KBM-7 (cell line): ENCODE measurements at places on chromosomes 5 and 9.

DNA sequence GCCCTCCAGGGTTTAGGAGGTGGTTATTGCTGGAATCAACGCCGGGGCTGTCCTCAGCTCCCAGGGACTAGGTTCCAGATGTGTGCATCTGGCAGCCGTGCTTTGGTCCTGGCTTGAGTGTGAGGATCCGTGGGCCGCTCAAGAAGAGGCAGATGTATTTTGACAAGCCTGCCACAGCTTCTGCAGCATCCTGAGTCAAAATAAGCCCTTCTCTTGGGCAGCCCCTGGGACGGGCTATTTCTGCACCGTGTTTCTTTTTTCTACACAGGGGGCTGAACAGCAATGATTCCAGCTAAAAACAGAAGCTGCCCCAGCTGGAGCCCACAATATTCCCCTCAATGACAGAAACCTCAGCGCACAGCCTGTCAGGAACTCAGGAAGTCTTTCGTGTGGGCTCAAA, 19.7 kb upstream of the CPLX2 start:
- no peak for DNase-seq

DNA sequence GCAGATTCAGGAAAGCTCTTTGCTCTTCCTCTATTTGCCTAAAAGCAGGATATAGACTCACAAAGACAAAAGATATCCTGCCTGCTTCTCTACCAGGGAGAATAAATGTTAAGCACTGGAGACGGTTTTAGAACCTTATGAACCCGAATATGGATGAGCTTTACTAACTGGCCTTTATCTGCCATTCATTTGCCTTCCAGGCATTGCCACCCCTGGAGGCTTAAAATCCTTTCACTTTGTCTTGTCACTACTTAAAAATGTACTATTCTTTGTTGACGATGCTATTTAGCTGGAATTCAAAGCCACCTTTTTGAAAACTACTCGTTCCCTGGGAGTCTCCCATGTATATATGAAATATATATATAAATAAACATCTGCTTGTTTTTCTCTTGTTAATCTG, 23.2 kb upstream of the LVRN start:
- DNase-seq, result no peak

DNA sequence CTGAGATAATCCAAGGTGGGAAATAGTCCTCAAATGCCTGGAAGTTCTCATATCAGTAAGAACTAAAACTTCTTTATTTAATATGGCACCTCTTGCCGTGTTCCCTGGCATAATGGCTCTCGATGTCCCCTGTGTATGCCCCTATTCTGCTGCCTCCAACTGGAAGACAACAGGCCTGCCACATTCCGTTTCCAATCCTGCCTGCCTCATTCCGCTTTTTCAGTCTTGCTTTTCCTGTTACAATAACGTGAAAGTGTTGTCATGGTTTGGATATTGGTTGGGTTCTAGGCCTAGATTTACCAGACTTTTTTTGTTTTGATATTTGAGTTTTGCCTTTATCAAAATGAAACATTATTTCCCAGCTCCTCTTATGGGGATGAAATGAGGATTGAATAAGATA, 98.2 kb downstream of the FOCAD start:
- no peak for DNase-seq

GRCh38 chr5:21142791-21143190, 1154.8 kb upstream of the CDH18 start:
- DNase-seq, result peak; percentile 7

DNA sequence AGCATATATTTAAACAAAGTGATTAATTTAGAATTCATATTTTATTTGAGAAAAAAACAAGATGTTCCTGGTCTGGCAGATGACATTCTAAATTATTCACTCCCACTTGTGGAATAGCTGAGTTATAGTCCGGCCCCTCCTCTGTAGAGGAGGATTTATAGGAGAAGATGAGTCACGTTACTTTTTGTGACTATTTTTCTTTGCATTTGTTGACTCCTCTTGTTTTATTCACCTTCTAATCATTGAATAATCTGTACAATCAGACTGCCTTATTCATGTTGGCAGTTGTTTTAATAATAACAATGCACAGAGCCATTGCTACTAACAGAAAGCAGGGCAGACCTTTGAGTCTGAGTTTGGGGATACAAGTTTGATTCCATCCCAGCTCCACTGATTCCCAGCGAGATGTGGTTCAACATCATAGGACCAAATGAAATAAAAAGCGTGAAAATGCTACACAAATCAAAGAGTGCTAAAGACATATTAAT, 23.2 kb downstream of the DOCK8 start:
- DNase-seq, result peak; percentile 62

DNA sequence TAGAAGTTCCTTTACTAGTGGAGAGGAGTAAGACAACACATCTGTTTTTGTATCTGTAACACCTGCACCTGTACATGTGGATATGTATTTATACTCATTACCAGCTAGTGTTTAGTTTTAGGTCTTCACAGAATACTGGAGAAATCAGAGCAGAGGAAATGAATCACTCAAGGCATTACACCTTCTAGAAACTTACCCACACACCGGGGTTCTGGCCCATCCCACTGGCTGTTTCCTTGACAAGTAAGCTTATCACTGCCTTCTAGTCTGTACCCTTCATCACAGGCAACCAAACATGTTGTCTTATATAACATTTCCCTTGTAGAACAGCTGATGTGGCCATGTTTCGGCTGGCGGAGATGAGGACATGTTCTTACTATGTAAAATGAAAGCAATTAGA, 76.7 kb downstream of the SVEP1 start:
- no peak for DNase-seq

DNA sequence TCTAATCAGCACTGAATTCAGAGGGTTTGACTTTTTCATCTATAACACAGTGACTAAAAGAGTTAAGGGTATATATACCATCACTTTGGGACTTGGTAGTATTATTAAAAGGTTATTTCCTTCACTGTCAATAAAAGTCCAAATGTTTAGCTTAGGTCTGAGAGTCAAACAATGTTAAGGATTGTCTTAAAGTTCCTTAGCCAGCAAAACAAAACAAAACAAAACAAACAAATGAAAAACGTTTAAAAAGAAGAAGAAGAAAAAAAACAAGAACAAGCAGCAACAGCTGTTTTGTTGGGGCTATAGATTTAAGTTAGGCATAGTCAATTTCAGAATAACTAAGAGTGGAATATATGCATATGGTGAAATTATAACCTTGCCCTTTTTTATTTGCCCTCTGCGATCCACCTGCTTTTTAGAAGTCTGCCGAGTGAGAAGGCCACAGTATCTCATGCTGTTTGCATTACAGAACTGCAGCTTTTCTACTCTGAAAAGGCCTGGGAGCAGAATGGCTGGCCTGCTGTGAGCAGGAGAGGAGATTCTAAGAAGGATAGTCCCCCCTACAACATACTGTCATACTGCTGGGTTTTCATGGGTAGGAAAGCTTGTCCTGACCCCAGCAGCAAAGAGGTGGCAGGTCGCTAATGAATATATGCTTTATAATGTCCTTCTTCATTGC, 141.7 kb downstream of the NTRK2 start:
- DNase-seq, result no peak

DNA sequence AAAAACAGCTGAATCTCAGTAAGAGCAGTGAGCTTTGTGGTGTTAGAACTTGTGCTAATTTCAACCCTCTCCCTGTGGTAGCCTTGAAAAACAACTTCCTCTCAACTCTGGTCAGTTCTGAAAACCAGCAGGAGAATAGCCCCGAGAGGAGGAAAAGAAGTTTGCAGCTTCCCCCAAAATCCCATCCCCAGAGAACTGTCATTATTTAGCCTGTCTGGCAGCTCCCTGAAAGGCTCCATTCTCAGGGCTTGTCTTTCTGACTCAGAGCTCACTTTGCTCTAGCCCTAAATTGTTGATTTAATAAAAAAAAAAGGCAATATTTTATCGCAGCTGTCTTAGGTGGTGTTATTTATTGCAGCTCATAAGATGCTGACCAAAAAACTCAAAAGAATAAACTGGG, 11.4 kb upstream of the SLC45A2 start:
- peak; percentile 16 for DNase-seq

DNA sequence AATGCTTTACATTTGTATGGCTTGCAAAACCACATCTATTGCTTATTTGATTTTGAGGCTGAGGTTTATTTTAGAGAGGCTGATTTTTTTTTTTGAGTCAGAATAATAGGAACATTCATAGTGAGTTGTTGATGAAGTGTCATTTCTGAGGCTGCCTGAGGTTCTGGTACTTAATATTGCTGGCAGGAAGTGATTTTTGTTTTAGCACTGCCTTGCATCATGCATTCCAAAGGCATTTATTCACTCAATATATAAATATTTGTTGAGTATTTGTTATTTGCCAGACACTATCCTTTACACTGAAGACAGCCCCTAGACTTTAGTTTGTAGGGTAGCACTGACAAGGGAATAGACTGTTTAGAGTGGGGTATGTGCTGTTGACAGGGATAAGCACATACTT, 2.7 kb downstream of the RNF20 start:
- DNase-seq, result no peak

- DNase-seq, result no peak
Observed at GRCh38 chr5:148491793-148492184, 108.0 kb downstream of the FBXO38 start.

GRCh38 chr9:117044241-117044640, 357.1 kb downstream of the TRIM32 start:
- no peak for DNase-seq

GRCh38 chr5:32534041-32534440, 51.3 kb upstream of the SUB1 start:
- DNase-seq, result no peak

DNA sequence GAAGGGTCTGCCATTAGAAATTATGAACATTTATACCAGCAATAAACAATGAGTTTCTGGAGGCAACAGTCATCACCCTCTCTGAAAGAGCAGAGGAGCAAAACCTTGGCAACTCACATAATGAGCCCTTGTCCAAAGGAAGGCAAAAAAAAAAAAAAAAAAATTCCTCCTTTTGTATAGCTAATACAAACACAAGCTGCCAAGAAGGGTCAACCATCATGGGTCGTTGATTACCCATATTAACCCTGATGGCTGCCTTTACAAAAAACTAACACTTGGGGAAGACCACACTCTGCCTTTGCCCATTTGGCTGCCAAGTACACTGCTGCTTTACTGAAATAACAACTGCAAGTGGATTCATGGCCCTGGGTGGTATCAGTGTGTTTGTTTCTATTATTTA, 272.7 kb downstream of the ADAMTSL1 start:
- no peak for DNase-seq

DNA sequence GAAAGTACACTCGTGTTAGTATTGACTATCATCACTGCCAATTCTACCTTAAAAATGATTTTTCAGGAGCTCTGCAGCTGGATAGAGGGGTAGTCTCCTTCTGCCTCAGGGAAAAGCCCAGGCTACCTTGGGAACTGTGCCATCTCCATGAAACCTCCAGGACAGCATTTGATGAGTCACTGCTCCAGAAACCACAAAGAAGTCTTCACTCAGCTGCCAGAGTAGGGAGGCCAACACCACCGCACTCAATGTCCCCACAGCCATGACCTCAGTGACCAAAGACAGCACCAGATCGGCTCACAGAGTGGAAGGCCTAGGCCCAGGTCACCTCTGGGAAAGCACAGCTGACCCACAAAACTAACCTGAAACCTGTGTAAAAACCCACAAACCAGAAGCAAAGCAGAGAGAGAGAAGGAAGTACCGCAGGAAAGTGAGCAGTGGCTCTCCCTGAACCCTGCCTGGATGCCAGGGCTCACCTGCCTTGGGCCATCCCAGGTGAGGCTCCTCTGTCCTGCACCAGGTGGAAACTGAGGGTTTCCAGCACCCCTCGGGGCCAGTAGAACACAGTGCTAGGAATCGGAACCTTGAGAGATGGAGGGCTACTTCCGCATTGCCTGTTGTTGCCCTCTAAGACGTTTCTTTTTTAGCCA, 30.0 kb downstream of the S1PR3 start:
- no peak for DNase-seq

DNA sequence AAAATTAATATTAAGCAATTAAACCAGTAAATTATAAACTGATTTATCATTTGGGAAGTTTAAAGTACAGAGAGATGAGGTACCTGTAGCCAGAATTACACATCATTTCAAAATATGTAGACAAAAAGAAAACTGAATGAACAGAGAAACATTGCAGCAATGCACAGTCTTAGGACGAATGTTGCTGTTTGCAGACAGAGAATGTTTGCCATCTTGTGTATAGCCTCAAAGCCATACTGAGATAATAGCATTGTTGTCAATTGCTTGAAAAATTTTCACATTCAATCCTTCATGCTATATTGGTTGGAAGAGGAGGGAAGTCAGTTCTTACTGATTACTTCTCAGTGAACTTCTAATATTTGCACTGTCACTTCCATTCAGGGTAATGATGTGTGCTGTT, 326.2 kb downstream of the PRR16 start:
- DNase-seq, result no peak

GRCh38 chr9:72554221-72554641, 32.8 kb downstream of the TMC1 start:
- DNase-seq, result no peak

- DNase-seq, result no peak
Observed at GRCh38 chr9:114224247-114224610, 68.9 kb downstream of the COL27A1 start.

GRCh38 chr5:142096382-142096781, 12.2 kb upstream of the NDFIP1 start:
- no peak for DNase-seq

- DNase-seq, result peak; percentile 75
Observed at GRCh38 chr5:177446200-177447065, at the start of gene PRR7. Gene PRR7 (plus strand): TSS chr5:177446814. CDS start chr5:177455068, 8,254 bp downstream.

DNA sequence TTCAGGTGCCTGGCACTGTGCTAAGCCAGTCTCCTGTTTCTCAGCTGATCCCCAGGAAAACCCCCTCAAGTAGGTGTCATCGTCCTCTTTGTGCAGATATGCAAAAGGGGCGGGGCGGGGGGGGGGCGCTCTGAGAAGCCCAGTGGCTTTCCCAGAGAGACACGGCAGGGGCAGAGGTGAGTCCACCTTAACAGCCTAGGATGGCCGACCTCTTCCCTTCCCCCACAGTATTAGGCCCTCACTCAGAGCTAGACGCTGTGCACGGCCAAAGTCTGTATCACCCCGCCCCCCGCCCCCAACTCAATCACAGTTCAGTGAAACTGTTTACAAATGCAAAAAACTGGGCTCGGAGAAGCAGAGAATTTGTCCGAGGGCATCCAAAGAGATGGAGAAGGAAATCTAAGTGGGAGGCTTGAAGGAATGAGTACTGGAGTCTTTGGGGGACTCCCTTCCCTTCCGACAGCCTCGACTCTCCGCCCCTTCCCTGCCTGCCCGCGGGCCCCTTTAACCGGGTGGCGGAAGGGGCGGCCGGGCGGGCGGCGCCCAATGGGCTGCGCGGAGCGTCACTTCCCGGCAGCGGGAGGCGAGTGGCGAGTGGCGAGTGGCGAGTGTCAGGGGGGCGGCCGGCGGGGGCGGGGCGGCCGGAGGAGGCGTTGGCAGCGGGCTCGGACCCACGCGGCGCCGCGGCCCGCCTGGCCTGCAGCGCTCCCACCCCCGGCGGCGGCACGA, at the start of gene ERGIC1:
TSS of gene ERGIC1 (plus strand) at position 566 of the 729 bp plus-strand sequence. CDS start at position 729, 163 bp downstream.
- DNase-seq, result peak; percentile 70

DNA sequence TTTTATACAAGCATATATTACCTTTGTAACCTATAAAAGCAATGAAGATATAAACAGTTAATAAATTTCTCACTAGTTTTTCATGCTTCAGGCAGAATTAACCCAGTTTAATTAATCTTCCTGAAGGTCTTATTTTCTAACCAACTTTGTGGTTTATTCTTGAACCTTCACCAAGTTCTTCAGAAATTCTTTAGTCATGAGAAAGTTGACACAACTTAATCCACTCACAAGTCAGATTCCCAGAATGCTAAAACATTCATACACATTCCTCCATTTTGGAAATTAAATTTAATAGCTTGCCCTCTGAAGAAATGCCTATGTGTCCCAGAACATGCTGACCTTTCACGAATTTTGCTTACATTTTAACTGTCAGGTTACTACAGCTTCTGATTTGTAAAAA, 105.4 kb upstream of the PAM start:
- DNase-seq, result no peak

- DNase-seq, result no peak
Observed at GRCh38 chr5:93584596-93585040, 1.6 kb downstream of the NR2F1 start.
